Fibroblast of skin of right quadriceps (primary cell): ENCODE measurements at places on chromosomes 3 and 15.

- no peak for DNase-seq
Observed at GRCh38 chr3:120437559-120437958, 13.2 kb downstream of the FSTL1 start.

DNA sequence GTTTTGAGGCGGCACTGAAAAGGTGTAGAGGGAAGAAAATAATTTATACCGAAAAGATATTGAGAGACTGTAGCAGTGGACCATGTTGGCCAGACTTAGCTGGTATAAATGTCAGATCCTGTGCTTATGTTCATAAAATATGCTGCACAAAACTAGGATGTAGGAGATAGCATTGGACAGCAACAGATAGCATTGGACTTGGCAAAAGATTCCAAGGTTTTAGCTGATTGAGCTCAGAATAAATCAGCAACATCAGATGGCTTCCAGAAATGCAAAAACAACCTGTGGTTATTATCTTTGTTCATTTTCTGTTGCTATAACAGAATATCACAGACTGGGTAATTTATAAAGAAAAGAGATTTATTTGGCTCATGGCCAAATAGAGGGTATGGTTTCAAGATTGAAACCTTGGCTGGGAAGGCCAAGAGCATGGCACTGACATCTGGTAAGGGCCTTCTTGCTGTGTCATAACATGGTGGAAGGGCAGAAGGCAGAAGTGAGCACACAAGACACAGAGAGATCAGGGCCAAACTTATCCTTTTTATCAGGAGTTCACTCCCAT, 34.7 kb downstream of the SLC28A1 start:
- no peak for DNase-seq

DNA sequence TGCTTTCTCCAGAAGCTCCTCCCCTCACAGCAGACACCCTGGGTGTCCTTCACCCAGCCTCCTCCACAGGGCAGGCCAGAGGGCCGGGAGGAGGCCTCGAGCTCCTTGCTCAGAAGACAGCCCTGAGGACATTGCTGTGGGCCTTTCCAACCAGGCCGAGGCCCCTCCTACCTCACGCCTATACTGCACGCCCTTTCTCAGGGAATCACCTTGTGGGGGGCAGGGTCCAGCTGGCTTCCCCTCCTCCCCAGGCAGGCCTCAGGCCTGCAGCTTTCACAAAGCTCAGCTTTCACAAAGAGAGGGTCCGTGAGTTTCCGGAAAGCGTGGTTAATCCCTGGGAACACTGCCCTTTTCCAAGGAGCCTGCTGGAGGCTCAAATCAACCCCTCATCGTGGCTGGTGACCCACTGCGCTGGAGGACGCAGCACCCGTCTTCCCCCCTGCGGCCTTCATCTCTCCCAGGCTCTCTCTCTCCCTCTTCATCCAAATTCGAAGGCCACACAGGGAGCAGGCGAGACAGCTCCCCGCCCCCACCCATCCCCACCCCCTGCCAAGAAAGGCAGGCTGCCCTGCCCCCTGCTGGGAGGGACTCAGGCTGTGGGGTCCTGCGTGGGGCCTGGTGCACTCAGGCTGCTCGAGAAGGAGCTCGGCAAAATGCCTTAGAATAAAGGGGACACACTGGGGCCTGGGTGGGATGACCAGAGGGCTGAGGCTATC, 79.4 kb downstream of the OCA2 start:
- DNase-seq, result no peak

- DNase-seq, result no peak
Observed at GRCh38 chr3:17014709-17015108, 130.0 kb downstream of the PLCL2 start.

GRCh38 chr15:38758043-38758442, 193.4 kb upstream of the RASGRP1 start:
- DNase-seq, result peak; percentile 95

DNA sequence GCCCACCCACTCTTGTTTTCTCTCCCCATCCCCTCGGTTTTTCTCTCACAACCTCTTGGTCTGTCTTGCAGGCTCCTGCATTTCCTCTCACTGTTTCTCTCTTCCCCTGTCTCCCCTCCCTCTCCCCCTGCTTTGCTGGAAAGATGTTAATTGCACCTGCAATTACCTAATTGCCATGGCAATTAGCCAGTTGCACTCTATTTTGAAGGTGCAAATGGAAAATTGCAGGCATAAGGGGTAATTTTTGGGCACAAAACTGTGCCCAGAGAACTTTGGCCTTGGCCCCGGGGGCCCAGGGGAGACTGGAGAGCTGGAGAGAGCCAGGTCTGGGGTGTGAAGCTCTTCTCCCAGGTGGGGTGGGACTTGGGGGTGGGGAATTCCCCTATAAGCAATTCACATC, 164.5 kb upstream of the TLE3 start:
- DNase-seq, result no peak

DNA sequence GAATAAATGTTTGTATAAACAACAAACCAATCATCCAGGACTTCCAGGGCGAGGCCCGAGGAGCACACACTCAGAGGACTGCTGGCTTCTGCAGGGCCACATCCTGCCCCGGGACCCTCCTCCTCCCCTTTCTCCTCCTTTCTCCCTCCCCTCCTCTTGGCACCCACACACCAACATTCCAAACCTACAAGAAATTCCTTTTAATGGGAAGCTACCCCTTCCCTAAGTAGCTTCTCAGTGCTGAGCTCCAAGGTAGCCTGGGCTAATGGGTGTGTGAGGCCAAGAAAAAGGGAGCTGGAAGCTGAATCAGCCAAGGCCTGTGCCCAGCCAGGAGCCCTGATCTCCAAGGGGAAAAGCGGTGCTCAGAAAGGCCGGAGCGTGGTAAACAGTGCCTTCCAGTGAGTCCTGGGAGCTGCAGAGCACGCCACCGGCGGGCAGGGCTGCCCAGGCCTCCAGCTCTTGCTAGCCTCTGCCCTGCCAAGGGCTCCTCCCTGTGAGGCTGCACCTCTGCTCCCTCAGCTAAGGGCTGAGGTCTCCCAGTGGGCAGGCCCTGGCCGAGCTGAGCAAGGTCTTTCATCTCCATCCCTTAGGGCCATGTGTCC, 3.9 kb downstream of the ITIH3 start:
- DNase-seq, result peak; percentile 17

DNA sequence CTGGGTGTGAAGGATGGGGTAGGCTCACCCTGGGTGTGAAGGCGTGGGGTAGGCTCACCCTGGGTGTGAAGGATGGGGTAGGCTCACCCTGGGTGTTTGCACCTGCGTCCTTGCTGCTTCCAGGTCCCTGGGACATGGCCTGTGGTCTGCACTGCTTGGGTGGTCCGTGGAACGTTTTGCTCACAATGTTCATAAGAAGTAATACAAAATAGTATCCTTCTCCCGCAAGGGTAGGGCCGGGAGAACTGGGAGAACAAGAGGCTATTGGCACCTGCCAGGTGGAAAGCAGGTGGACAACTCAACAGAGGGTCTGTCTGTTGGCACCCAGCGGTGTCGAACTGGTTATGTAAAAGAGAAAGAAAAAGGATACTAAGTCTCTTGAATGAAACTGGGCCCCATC, 17.0 kb upstream of the PCSK6 start:
- DNase-seq, result no peak
